ENCODE measurements at places on chromosomes 1 and 21. TPM values are rescaled to one million over a fixed set of nuclear protein-coding genes. Genes with fewer than 3 reads are reported as not detected.
A peak's percentile ranks its signal among the peaks of the same experiment; 100 is the strongest.

GRCh38 chr1:109822749-109823542 lies 59.2 kb upstream of the EPS8L3 start:
- DNase-seq = no peak

GRCh38 chr1:154337253-154337894 lies 12.0 kb downstream of the ATP8B2 start:
- no peak for DNase-seq

DNA sequence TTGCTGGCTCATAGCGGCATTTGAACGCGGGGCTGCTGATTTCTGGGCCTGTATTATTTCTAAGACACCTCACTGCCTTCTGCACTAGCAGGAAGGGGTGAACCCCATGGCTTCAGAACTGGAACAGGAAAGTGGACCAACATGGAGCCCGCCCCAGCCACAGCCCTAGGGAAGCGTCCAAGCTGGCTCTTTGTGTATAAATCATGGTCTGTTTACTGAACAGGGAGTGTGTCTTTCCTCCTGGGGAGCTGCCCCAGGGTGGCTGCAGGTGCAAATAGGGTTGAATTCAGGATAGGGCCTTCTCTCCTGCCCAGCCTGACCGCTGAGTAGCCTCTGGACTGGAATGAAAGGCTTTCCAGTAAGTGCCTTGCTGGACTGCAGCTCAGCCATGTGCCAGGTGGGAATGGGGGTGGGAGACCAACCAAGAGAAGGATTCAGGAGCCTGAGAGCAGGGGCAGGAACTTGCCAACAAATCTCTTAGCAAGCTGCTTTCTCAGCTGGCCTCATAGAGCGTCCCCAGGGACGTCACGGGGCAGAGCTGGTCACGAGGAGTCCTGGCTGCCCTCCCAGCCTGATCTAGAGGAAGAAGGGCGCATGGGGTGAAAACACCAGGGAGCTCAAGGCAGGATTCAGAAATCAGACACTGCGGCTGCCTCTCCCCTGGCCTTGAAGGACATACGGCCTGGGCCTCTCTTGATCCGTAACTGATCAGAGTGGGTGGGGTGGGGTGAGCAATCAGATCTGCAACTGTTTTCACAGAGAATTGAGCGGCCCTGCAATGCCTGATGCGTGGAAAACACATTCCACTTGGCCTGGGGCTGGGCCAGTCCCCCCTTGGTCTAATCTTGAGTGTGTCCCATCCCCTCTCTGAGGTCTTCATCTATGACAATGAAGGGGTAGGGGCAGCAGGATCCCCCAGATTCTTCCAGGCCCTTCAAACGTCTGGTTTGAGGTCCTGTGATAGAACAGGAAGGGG lies 56.5 kb upstream of the SELENON start:
- DNase-seq = no peak

GRCh38 chr1:30603081-30603858 lies 120.1 kb downstream of the MATN1 start:
- DNase-seq = no peak

GRCh38 chr1:193115629-193116227 lies 6.1 kb upstream of the CDC73 start:
- DNase-seq = peak; percentile 82

- no peak for DNase-seq
Observed at GRCh38 chr21:38938343-38938742, 132.6 kb downstream of the ETS2 start.

DNA sequence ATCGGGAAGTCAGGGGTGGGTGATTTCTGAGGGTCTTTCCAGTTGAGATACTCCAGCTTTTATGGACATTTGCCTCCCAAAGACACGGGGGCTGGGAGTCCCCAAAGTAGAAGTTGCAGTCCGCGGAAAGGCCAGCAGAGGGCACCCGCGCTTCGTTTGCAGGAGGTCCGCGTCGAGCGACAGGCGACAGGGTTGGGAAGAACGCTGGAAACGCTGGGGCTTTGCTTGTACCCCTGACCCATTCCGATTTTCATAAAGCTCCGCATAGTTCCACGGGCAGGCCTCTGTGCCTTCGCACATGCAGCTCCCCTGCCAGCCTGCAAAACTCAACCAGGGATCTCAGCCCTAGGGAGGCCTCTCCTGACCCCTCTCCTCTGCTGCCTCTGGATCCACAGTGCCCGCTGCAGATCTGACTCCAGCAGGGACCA lies 44.2 kb upstream of the LAPTM5 start:
- no peak for DNase-seq

DNA sequence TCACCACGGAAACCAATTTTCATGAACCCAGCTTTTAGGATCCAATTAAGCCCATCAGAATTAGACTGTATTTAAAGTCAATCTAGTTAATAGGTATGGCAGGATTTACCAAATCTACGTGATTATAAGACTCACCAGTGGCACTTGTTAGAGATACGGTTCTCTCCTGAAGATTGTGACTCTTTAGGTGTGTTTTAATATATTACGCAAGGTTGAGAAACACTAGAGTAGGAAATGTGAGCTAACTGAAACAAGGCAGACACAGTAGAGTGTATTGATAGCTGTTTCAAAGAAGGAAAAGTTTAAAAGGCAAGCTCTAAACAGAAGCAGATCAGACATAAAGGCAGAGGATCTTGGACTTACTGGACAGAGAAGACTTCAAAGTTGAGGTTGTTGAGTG lies 11.2 kb upstream of the RPE65 start:
- DNase-seq = no peak

GRCh38 chr1:47755101-47755990 lies 241.8 kb downstream of the TRABD2B start:
- DNase-seq = no peak

- no peak for DNase-seq
Observed at GRCh38 chr1:246875041-246876026, 56.4 kb downstream of the AHCTF1 start.

DNA sequence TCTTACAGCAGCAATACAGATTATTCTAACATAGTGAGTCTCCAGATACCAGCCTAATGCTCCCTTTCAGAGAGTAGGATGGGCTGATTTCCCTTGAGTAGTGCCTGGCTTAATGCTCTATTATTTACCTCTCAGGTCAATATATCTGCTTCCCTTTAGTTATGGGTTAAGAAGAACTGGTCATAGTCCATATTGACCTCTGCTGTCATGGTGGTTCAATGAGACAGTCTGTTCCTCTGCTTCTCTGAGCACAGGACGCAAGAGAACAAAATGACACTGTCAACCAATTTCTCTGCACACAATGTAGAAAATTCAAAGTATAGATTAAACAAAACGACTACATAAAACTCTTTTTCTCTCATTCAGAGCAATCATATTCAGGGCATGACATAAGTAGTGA lies 2.9 kb downstream of the MRAP start:
- no peak for DNase-seq

GRCh38 chr1:96409087-96409486 lies 312.5 kb upstream of the PTBP2 start:
- DNase-seq = no peak

- no peak for DNase-seq
Observed at GRCh38 chr21:14763695-14764064, 217.6 kb upstream of the SAMSN1 start.

- no peak for DNase-seq
Observed at GRCh38 chr1:159849626-159850366, 12.7 kb downstream of the VSIG8 start.

DNA sequence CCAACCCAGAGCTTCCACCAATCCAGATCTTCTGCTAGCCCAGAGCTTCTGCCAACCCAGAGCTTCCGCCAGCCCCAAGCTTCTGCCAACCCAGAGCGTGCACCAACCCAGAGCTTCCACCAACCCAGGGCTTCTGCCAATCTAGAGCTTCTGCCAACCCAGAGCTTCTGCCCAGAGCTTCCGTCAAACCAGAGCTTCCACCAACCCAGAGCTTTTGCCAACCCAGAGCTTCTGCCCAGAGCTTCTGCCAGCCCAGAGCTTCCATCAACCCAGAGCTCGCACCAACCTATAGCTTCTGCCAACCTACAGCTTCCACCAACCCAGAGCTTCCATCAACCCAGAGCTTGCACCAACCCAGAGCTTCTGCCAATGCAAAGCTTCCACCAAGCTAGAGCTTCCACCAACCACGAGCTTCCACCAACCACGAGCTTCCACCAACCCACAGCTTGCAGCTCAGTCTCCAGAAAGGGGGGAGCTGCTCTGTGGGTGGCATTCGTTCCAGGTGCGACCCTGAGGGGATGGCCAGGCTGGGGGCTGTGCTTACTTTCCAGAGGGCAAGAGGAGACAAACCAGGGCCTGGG lies 23.8 kb downstream of the CRYAA start:
- no peak for DNase-seq

DNA sequence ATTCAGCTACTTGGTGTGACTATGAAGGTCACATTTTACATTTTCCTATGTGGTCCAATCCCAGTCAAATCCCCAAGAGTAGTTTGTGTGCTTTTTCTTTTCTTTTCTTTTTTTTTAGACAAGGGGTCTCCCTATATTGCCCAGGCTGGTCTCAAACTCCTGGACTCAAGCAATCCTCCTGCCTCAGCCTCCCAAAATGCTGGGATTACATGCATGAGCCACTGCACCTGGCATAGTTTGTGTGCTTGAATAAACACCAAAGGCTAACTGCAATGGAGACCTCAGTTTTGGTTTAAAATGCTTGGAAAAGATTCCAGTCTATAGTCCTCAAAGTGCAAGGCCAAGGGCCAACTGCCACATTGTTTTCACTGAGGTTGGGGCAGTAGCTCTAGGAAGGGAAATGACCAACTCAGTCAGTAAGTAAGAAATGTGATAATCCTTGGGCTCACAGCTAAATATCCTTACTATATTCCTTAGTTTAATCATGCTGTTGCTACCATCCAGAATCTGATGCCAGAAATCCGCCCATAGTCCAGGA lies 38.6 kb downstream of the EIF2B3 start:
- DNase-seq = no peak

- no peak for DNase-seq
Observed at GRCh38 chr1:228434689-228435088, 18.0 kb upstream of the TRIM17 start.

DNA sequence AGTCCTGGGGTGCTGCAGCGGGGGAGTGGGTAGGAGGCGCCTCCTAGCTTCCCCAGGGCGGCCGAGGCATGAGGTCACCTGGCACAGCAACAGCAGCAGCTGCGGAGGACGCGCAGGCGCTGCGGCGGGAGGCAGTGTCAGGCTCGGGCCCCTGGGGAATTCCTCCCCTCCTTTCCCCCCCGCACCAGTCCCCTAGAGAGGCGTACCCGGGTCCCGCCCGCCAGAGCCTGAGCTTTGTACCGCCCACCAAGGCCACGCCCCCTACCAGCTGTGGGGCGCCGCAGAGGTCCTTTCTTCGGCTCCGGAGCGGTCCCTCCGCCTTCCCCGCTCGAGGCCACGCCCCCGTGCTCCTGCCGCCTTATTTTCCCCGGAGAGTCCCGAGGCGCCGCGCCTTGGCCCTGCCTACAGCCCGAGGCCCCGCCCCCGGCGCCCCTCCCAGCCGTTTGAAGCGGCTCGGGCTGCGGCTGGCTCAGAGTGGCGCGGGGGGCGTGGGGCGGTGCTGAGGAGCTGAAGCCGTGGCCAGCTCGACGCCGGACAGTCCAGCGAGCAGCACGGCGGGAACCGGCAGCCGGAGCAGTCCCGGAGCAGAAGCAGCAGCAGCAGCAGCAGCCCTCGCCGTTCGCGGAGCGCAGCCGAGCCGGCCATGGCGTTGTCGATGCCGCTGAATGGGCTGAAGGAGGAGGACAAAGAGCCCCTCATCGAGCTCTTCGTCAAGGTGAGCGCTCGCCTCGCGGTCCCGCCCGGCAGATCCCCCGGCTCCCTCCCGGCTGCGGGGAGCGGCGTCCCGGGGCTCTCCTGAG lies at the start of gene CLIC4:
Gene CLIC4 (plus strand): TSS at position 537 of the 800 bp plus-strand sequence. CDS start 107 bp downstream, at position 644.
- peak; percentile 89 for DNase-seq

GRCh38 chr1:156887317-156887716 lies 6.2 kb upstream of the PEAR1 start:
- DNase-seq = no peak

- DNase-seq = no peak
Observed at GRCh38 chr1:245718123-245718522, 563.3 kb downstream of the KIF26B start.

The RNU1-4 gene
- 3,235 TPM for total RNA-seq

The CACNA1S gene
- not detected for total RNA-seq

The IL20 gene
- total RNA-seq = not detected

The CHODL gene
- 0.53 TPM for total RNA-seq

The DNAJC6 gene
- total RNA-seq = 11.2 TPM

The PPM1J gene
- total RNA-seq = 6.0 TPM

The NUF2 gene
- 33.3 TPM for total RNA-seq

The INSRR gene
- total RNA-seq = not detected

The JAM2 gene
- not detected for total RNA-seq

The GPR37L1 gene
- 0.33 TPM for total RNA-seq

The DCST2 gene
- total RNA-seq = 4.4 TPM

The COL16A1 gene
- total RNA-seq = 3.6 TPM

The IGSF3 gene
- 27.8 TPM for total RNA-seq

The PROX1 gene
- total RNA-seq = not detected
